ENCODE measurements at places on chromosomes 11 and 22.
A peak's percentile ranks its signal among the peaks of the same experiment; 100 is the strongest.

GRCh38 chr11:60924110-60924905 lies at the start of gene TMEM132A:
Gene TMEM132A (plus strand): TSS chr11:60924460. CDS start chr11:60924634, 174 bp downstream.
- DNase-seq = no peak

- DNase-seq = no peak
These were observed 986 bp upstream of the MUC5B start for GRCh38 chr11:1221848-1222311.

- DNase-seq = no peak
These were observed 2.3 kb downstream of the IL2RB start for GRCh38 chr22:37147186-37147990.

DNA sequence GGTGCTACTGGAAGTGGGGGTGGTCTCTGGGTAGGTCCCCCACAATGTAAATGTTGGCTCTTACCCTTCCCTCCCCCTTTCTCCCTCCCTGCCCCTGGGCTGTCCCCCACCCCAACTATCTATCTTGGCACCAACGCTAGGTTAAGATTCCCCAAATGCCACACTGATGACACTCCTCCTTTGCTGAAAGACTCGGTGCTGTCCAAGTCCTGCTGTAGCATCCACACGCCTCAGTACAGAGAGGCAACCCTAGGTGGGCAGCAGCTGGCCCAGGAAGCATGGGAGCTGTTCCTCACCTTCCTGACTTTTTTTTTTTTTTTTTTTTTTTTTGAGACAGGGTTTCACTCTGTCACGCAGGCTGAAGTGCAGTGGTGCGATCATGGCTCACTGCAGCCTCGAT lies 3.4 kb upstream of the KCTD17 start:
- DNase-seq = no peak

DNA sequence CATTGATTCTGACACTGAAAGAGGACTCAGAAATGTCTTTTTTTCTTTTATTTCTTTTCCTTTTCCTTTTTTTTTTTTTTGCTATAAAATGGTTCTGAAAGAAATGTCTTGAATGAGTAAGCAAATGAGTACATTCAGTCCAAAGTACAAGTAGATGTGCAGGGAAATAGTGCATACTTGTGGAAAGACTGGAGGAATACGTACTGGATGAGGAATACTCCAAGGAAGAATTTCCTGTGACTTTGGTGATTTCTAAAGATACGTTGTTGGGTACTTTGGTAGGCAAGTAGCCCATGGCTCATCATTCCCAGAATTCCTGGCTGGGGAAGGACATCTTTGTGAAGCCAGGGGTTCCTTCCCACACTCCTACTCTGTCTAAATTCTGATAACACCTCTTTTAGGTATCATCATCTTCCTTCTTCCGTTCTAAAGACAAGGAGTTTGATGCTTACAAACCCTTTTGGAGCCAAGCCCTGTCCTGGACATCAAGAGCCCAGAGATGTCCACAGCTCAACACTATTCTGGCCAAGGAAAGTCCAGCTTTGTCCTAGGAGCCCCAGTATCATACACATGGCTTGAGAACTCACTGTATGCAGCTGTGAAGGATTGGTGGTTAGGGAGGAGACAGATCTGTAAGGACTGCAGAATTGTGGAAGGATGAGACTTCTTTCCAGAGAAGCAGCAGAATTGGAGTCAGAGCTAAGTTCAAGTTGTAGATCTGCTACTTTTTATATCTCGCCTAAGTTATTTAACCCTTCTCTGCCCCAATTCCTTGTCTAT lies 4.8 kb upstream of the NUP98 start:
- no peak for DNase-seq

DNA sequence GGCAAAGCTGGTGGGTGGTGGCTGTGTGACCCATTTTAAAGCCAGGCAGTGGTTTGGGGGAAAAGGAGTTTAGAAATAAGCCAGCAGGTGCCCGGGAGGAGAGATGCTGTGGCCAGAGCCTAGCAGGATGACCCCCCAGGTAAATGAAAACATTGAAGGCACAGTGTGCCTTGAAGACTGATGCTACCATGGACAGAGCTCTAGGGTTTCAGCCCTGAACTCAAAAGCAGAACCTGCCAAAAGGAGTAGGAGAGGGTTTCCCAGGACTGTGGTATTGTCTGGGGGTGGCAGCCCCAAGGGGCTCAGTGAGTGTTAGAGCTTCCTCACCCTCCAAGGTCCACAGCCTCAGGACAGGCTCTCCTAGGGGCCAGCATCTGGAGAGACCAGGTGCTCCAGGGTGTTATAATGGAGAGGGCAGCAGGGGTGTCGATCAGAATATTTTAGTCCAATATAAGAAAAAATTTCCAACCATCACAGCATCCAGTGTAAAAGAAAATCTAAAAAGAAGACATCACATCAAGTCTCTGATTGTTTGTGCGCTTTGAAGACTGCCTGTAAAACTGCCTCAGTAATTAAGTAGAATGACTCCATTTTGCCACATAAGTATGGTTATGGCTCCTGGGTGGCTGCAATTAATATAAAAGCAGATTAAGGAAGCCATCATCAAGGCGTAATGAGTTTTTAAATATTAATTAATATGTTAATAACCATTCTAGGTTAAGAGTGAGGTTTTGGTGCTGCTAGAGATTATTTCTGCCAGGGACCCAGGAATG lies 88.6 kb upstream of the LMO1 start:
- DNase-seq = no peak

- DNase-seq = no peak
These were observed 37.9 kb downstream of the SWAP70 start for GRCh38 chr11:9701799-9702198.

DNA sequence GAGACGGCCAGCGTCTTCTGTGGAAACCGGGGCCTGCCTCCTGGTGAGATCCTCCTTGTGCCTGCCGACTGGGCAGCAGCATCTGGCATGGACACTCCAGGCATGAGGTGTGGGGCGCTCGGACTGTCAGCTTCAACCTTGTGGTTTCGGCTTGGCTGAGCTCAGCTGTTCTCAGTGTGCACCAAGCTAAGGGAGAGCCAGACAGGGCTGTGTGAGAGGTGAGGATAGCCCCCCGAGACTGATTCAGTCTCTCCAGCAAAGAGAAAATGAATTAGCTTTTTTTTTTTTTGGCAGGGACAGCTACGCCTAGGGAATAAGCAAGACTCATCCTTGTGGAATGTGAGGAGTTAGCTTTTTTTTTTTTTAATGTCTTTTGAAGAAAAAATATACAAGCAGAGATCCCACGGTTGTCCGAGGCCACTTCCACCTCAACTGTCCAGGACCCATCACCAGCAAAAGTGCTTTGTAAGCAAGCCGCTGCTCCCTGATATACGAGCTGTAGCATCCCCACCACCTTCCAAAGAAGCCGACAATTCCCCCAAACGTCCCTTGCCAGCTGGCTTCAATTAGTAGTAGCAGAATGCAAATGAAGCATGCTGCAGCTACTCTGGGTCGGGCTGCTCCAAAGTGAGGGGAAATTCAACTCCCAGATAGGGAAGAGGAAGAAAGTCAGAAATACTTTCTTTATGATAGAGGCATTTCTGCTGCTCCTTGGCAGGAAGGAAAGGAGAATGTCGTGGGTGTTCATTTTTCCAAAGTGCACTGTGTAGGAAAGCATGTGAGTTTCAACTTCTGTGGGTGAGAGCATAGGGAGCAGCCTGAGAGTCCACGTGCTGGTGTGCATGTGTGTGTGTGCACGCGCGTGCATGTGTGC lies 9.7 kb upstream of the THY1 start:
- no peak for DNase-seq

DNA sequence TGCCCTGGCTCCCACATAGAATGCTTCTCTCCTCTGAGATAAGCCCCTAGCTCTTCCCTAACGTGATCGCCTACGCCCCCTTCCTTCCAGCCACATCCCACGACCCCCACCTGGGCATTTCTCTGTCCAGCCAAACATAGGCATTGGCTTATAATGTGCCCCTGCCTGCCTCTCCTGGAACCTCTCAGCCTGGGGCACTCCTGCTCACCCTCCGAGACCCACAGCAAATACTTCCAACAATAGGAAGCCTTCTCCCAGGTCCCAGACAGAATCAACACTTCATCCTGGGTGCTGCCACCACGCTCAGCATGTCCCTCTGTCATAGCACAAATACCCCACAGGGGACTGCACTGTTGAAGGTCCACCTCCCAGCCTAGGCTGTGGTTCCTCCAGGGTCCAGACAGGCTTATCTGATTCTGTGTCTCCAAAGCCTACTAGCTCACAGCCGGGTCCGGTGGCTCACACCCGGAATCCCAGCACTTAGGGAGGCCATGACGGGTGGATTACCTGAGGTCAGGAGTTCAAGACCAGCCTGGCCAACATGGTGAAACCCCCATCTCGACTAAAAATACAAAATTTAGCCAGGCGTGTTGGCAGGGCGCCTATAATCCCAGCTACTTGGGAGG lies 24.2 kb upstream of the TMPRSS4 start:
- no peak for DNase-seq

DNA sequence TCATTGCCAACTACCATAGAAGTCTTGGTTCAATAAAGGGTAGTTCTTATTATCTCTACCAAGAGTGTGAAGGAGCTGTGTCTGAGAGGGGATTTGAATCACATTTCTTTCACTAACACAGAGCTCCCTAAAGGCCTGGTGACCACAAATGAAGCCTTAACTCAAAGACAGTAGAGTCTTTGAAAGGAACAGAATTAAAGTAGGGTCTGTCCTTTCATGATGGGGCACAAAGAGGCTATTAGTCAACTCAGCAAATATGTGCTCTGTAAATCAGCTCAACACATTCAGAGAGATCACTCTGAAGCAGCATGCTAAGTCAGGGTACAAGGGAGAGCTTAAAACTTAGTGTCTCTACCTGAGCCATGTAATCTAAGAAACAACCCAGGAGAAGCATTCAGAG lies 212.4 kb upstream of the SYN3 start:
- no peak for DNase-seq

GRCh38 chr11:61899146-61899841 lies 7.9 kb upstream of the FADS3 start:
- peak; percentile 89 for DNase-seq

DNA sequence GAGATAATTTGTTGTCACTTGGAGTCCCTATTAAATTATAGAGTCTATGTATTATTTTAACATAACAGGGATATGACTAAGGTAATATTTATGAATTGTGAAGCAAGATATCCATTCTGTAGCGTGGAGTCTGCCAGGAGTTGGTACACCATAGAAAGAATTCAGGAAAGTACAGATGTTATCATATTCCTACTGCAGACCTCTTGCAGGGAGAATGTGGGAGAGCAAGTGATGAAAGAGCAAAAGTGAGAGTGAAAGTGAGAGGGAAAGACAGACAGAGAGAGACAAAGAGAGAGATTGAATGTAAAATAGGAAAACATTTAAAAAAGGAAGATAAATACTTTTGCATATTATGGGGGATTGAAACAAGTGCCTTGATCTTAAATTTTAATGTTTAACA lies 468.8 kb downstream of the CNTN5 start:
- no peak for DNase-seq

DNA sequence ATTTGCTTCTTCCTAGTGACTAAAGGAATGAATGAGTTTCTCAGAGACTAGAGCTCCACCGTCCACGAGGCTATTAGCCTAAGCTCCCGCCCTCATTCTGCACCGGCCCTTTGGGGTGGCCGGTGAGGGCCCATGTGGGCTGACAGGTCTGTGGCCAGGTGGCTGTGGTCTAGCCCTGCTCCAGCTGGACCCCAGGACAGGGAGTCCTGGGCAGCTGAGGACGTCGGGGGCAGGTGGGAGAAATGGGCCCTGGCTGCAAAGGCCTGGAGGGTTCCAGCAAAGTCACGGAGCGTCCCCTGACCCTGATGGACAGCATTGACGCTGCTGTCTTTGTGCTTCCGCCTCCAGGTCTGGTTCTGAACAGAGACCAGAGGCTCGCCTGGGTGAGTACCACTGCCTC lies 12.2 kb downstream of the SERHL2 start:
- DNase-seq = no peak

- DNase-seq = no peak
These were observed 213.6 kb downstream of the LRRC4C start for GRCh38 chr11:41245704-41246398.

GRCh38 chr22:30636226-30637077 lies 871 bp downstream of the SLC35E4 start:
- DNase-seq = no peak

DNA sequence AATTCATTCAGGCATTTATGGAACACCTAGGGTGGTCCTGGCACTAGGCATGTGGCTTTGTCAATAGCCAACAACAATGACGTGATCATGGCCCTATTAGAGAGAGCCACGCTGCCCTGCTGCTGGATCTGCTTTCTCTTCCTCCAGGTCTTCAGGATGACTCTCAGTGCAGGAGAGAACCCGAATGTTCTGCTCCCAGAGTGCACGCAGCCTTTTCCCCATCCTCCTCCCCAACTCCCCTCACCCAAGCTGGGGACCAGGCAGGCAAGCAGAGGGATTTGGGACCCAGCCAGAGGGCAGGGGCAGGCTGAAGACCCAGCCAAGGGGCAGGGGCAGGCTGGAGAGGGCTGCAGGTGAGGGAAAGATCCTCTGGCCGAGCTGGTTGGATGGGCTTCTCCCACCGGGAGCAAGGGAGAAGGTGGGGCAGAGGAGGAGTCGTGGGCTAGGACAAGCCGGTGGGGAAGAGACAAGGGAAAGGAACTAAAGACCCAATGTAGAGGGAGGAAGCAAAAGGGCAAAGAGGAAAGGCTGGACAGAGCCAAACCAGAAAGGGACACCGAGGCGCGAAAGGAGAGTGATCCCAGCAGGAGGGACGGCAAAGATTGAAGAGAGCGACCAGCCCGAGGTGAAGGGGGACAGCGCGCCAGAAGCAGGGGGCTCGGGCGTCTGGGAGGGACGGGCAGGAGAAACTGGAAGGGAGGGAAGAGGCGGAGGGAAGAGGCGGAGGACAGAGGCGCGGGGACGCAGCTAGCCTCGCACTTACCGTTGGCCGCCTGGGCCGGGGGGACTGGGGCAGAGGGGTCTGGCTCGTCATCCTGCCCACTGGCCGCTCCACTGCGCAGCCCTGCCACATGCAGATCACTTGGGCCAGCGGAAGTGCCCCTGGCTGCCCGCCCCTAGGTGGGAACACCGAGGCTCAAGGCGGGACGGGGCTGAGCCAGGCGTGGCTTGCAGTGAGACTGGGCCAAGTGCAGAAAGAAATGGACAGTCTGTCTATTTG lies at the start of gene KCTD14:
KCTD14 (minus strand) TSS at position 880 of the 1,000 bp plus-strand sequence; CDS start at position 853, 27 bp downstream.
- no peak for DNase-seq

DNA sequence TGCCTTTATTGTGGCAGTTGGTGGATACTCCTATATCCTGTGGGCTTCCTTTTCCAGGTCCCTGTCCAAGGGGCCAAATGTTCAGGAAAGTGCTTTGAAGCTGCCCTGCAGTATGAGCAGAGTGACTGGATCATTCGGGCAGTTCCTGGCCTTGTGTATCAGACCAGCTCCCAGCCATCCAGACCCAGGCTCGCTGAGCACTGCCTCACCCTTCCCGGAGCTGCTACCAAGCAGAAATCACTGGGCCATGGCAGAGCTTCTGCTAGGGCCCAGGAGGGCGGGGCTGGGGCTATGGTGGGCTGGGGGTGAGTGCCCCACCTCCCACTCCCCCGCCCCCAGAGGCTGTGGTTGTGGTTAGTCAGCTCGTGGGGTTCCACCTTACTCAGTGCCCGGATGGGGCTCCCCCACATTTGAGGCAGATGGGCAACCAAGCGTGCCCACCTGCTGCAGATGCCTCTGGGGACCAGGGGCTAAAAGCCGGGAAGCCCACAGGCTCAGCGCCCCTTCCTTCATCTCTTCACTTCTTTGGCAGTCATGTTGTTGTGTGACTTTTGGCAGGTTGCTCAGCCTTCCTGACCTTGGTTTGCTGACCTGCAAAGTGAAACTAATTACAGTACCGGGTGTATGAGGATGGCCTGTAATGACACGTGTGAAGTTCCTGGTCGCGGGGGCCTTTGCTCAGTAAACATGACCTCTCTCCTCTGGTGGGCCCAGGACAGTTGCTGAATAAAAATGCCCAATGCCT lies 2.1 kb upstream of the LRRC32 start:
- peak; percentile 3 for DNase-seq

GRCh38 chr11:133842053-133842452 lies 3.3 kb downstream of the SPATA19 start:
- DNase-seq = no peak

- no peak for DNase-seq
These were observed 30.6 kb upstream of the ATXN10 start for GRCh38 chr22:45640941-45641621.
